Lower lobe of right lung (tissue), 2 donors: ENCODE measurements at places on chromosomes 4 and X.

DNA sequence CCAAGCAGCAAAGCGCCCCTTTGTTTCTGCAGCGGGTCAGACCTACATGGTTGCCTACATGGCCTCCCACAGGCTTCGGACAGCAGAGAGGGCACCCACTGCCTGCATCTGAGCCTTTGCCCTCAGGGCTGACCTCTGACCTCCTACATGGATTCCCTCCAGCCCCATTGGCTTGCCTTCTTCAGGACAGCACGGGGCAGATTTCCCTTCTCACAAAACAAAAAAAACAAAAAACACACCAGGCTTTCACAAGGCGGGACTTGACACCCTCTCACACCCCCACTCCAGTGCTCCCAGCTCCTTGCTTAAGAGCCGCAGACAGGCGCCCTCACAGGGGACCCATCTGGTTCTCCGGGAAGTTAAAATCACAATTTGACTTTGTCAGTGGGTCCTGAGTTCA is 32.9 kb downstream of the ZFYVE28 start:
- DNase-seq: no peak

DNA sequence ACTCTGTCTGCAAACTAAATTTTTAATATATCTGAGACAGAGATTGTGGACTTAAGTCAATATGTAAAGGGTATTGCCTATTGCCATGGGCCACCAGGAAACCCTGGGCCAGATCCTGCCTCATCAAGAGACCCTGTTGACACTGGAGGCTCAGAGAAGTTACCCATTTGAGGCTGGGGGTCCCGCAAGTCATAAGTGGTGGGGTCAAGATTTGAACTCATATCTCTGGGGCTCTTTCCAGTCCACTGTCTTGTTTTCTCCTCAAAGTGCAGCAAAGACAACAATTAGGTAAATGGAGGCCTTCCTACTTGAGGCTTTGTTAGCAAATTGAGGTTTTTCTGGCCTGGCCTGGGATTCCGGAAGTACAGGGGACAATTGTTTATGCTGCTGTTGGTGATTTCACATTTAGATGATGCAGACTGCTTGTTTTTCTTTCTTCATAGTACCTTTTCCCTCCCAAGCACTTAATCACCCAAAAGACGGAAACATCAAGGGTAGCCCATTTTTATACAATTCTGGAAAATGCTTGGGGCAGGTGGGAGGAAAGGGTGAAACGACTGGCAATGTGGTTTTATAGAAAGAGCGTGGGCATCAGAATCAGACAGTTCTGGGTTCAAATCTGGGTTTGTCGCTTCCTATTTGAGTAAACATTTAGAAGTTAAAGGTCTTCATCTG is 160.0 kb downstream of the SMIM20 start:
- no peak for DNase-seq

- DNase-seq: no peak
These were observed 72.9 kb downstream of the LRP2BP start for GRCh38 chr4:185322803-185323202.

DNA sequence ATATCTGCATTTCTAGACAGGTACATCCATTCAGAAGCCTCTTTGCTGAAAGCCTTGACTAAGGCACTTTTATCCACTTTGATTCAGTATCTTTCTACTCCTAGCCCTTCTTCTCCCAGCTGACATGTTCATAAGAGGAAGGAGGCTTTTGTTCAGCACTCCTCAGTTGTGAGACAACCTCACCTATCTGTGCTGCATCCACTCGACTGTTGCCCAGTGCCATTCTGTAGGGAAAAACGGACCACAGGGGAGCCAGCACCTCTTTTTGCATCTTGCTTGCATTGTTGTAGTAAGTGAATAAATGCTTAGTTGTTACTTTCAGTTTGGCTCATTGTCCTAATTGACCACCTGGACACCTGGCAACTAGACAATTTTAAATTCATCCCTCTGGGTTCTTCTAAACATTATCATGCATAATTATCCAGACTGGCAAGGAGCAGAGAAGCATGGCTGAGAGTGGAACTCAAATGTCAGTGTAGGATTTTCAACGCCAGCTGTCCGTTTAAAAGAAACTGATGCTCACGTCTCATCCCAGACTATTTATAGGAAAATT is 83.8 kb upstream of the BOD1L1 start:
- DNase-seq: no peak

DNA sequence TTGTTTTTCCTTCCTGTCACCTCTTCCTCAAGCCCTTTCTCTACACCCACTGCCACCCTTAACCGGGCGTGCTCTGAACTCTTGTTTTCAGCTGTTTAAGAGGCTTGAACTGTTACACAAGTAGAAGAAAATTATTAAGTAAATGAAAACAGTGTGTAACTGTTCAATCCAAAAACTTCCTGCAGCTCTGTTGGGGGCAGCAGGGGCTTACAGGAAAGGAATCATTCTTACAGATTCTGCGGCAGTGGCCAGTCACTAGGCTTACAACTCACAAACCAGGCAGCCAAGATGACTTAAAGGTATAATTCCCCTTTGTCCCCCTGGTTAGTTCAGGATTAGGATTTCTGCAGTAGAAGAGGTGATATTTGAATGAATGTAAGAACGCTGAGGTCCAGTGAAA is 70.2 kb upstream of the ETNPPL start:
- no peak for DNase-seq

DNA sequence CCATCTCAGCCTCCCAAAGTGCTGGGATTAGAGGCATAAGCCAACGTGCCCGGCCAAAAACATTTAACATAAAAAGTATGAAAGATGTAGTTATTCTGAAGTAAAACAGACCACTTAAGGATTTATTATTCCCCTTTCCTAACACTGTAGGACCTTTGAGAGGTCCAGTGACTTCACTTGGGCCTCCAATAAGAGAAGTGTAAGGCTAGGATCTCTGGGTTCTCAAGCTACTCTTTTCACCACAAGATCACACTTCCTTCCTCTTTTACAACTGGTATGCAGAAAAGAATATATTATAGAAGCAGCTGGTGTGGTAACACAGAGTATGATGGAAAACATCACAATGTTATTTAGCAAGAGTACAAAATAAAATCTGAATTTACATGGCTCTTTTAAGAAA is 30.2 kb upstream of the CCNG2 start:
- DNase-seq: no peak

DNA sequence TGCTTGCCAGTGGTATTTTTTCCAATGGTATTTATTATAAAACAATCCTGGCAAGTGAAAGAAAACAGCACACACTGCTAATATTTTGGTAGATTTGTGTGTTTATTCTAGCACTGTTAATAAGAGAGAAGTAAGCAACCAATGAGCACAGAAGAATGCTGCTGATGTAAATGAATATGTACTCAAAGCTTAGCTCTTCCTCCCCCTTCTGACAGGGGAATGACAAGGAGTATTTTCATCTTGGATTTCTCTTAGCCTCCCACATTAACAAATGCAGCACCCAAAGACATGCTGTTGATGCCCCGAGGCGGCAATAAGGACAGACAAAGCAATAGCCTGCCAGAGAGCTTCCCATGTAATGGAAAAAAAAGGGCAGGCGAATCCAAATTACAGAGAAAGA is 18.6 kb downstream of the ARHGAP6 start:
- DNase-seq: no peak

DNA sequence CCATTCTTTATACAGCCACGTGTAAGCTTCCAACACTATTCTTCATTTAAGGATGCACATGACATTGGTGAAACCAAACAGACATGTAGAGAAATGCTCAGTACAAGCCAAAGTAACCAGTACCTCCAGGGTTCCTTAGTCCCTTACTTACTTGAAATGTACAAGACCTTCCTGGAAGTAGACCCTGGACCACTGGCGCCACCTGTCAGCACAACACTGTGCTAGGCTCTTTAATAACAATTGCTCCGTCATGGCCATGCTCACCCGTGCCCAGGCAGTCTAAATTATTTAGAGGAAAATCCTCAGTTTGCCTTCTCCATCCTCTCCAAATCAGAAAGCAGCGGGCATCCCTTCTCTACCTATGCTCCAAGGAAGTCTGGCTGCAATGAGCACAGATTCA is 52.7 kb downstream of the ADGRA3 start:
- DNase-seq: no peak
